ENCODE measurements at places on chromosomes 1 and 21.

DNA sequence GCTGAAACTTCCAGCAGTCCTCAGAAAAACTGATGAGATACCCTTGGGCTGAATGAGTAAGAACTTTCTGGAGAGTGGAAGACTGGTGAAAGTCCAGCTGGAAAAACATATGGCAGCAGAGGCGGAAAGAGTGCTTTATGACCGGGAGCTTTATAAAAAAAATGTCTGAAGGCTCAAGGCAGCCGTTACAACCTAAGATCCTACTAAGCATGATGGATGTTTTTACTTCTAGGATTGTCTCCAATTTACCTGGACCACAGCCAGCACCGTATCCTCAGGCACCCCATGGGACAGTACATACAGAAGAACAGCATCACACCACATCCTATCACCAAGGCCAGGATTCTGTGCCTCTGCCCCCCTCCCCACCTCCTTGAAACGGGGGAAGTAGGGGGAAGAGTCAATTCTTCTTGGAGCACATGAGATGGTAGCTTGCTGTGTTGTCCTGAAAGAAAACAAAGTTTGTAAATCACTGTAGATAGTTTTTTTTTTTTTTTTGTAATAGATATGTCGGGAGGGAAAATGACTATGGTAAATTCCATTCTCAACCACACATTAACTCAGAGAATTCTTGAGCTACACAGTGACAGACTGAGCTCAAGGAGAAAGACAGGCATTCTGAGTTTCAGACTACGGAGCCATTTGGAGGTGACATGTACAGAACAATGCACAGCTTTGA lies 11.8 kb upstream of the IRF2BP2 start:
- no peak for DNase-seq

DNA sequence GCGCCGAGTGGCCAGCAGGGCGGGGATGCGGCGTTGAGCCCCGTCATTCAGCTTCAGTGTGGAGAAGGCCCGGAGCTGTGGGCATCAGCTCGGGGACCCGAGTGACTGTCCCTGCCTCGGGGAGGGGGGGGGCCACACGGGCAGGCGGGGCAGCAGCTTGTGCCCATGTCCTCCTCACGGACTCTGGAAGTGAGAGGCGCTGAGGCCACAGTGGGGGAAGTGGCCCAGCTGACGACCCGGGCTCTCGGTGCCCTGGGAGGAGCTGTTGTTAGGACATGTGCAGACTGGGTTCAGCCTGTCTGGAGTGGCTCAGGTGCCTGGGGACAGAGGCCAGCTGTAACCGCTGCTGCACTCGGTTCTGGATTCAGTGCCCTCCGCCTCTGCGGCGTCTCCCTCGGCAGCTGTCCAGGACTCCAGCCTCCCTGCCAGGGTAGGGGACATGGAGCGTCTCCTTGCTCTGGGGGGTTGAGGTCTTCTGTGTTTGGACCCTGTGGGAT lies 71.1 kb downstream of the SKI start:
- no peak for DNase-seq

DNA sequence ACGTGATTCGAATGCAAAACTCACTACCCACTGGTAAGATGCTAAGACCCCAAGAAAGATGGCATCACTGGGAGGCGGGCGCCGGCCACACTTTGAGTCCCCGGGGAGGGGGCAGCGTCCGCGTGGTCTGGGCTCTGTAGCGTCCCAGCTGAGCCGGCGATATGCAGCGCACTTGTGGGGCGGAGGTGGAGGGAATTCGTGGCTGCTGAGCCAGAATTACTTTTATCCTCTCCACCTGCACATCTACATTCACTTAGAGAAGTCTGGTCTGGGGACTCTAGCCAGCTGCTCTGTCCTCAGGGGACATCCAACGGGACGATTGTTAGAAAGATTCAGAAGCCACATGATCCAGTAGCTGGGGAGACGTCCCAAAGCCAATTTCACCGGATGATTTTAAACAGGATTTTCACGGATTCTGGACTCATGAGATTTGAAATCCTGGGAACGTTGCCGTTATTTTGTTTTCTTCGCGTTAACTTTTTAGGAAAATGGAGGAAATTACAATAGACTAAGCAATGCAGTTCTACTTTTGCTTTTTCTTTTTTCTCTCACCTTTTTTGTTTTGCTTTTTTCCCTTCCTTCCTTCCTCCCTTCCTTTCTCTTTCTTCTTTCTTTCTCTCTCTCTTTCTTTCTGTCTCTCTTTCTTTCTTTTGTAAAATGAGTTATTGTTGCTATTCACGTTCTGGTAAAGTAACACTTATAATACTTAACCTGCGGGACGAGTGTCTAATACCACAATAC lies 1.3 kb downstream of the JAM2 start:
- DNase-seq, result no peak

DNA sequence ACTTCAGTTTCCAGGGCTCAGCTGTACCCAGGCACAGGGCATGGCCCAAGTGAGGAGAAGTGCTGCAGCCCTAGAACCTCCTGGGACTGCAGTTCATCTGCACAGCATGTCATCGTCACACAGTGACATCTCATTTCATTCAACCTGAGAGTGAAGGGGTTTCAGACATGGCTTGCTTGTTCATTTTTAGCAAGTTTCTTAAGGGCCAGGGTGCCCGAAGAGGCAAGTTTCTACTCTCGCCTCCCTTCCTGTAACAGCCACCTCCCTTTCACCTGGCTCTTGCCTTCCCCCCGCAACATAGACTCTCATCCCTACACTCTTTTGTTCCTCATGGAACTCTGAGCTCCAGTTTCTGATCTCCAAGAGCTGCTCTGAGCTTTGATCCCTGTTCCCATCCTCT lies 108.1 kb downstream of the C1orf21 start:
- no peak for DNase-seq

- DNase-seq, result no peak
Measured at GRCh38 chr1:210448297-210448892, 119.7 kb downstream of the HHAT start.

DNA sequence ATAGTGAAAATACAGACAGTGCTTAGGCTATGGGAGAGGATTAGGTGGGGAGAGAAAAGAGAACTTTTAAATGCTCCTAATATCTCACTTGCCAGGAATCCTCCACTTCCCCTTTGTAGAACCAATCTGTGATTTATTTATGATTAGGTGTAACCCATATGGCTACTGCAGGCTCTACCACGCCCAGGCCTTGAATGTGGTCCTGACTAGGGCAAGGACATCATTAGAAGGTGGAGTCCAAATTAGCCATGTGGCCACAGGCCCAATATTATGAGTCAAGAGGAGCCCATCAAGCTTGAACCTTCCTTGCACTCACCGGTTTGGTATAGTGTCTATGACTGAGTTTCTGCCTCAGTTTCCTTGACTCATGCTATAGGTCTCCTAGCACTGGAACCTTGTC lies 141.4 kb downstream of the HMGB4 start:
- DNase-seq, result no peak

DNA sequence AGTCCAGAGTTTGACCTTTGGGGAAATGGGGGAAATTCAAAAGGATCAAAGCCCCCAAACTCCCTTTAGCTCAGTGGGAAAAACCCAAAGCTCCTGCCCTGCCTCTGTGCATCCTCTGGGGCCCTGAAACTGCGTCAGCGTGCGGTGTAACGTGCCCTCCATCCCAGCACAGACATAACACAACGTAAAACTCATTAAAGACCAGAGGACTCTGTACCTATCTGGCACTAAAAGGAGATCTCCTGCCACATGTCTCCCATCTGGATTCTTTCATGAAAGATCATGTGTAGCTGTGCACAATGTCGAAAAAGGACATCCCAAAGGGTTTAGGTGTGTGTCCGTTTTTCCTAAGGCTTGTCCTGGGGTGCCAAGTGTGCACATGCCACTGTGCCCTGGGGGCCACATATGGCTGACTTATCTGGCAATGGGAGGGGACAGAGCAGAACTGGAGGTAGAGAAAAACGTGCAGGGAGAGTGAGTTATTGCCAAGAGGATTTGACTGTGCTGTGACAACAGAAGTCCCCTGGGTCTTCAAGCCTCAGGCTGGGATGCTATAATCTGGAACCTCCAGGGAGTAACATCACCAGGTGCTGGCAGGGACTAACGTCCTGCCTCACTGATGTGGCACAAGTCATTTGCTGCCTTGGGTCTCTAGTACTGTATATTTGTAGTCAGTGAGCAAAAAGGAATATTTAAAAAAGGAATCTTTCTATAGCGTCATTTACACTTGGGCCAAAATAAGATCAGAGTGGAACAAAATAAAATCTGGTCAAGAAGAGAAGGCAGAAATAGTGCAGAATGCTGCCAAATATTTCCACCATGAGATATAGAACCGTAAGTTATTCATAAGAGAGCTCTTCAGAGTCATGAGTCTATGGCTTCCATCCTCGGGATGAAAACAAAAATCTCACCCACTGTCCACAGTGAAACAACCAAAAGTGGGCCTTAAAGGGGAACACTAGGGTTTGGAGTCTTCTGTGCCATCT lies 52.3 kb downstream of the ITPKB start:
- DNase-seq, result no peak
